Right lobe of liver (tissue), 6 donors: ENCODE measurements at places on chromosomes 4 and X.

DNA sequence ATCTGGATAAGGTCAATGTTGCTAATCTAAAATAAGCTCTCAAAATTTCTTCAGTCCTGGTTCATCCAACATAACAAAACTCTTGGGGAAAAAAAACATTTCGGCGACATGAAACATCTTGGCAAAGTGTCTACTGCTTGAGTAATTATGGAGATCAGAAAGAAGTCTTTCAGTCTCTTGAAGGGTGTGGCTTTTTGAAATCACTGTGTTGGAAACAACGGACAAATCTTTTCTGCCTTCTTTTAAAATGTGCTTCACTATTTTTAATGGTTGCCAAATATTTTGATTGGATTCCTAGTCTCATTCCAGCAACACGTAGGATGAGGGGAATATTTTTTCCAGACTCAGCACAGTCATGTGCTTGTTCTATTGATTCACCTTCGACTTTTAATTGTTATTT is 138.6 kb downstream of the KLHL8 start:
- no peak for DNase-seq

DNA sequence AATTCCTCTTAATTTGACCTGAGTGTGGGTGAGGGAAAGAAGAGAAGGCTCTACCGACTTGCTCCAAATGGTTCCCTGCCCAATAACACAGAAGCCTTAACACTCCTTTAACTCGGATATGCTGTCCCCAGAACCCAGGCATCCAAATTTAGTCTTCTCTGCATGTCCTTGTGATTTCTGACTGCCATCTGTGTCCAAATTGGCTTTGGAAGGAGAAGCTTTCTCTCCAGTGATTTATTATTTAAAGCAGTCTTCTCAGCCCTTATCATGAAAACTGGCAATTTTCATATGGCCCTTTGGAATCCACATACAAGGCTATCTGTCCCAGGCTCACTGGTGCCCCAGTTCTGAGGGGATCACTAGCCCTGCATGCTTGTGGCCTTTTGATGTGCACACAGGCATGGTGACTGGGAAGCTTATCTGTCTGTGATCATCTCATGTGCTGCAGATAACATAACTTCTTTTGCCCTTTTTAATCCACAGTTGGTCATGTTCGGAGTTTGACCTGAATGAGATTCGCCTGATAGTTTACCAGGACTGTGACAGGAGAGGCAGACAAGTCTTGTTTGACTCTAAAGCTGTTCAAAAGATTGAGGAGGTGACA is 56.7 kb downstream of the FNIP2 start:
- no peak for DNase-seq

GRCh38 chr4:170979736-170980135 is 833.5 kb upstream of the GALNTL6 start:
- no peak for DNase-seq

DNA sequence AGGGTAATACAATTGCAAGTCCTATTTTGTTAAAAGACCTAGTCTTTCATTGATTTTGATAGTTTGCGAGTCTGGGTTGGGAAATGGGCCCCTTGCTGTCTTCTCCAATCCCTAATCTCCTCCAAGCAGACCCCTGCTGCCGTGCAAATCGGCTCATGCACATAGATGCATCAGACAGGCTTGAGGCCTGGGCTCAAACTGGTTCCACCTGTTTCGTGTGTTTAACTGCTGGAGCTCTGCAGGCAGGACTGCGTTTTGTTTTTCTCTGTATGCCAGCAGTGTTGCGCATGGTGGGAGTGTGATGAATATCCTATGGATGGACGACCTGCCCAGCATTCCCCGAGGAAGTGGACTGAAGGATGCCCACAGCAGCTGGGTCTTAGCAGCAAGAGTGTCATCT is 133.9 kb downstream of the PDGFRA start:
- no peak for DNase-seq

DNA sequence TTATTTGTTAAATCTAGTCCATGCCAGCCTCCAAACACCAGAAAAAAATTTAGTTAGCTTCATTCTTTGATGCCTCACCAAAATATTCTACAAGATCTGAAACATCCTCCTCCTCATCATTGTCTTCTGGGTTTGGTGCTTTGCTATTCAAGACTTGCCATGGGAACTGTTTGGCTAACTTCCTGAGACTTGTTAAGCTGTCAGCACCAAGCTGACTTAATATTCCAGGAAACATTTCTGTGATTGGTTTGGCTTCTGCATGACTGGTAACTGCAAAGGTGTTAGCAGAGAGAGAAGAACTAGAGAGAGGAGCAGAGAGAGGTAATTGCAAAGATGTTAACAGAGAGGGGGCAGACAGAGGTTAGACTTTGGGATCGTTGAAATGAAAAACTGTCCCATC is 101.3 kb downstream of the PALLD start:
- no peak for DNase-seq

GRCh38 chr4:73127839-73128453 is 58.4 kb upstream of the COX18 start:
- DNase-seq: no peak

DNA sequence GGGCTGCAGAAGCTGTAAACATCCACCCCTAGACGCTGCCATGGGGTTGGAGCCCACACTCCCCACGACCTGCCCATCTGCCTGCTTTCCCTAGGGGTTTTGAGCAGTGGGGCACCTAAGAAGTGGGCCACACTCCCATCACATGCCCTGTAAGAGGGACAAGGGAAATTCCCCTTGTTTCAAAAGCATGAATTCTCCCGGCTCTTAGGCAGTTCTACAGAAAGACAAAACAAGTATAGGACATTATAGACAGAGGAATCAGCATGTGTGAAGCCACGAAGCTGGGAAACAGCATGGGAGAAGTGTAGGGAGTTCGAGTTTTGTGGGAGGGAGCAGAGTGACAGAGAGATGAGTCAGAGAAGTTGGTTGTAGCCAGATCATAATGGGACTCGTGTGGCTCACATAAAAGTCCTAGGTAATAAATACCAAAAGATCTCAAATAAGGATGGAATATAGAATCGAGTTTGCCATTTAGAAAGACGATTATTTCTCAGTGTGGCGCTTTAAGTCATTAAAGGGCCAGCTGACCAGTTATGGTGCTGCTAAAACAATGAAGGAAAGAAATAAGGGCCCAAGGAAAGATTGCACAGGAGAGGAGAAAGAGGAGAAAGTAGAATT is 23.9 kb downstream of the APOO start:
- no peak for DNase-seq

DNA sequence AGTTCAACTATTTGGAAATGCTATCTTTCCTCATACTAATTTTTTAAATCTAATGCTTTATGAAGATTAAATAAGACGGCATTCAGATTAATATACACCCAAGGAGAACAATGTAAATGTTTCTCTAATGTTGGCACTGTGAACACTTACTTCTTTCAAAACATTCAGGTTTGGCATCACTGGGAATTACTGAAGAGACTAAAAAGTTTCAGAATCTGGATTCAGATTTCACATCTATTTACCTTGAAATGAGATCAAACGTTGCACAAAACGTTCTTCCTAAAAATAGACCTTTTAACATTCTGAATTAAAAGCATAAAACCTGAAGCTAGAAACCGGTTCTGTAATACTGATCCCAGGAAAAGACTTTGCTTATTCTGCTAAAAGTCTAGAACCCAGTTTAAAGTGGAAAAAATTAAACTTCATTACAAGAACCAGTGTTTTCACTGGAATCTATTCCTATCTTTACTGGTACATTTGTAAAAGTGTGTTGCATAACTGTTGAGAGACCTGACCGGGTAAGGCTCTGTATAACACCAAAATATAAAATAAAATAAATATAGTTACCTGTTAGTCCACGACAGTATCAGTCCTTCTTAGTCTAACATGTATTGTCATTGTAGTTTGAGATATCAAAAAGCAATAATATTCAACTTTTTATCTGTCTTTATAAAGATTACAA is 117.4 kb upstream of the MAP9 start:
- no peak for DNase-seq

- DNase-seq: no peak
Observed at GRCh38 chr4:110108422-110108821, 90.0 kb downstream of the ELOVL6 start.

DNA sequence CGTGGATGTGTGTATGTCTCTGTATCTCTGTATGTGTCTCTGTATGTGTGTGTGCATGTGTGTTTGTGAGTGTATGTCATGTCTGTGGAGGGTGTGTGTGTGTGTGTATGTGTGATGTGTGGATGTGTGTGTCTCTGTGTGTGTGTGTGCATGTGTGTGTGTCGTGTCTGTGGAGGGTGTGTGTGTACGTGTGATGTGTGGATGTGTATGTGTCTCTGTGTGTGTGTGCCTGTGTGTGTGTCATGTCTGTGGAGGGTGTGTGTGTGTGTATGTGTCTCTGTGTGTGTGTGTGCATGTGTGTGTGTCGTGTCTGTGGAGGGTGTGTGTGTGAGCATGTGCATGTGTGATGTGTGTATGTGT is 51.6 kb upstream of the ADRA2C start:
- no peak for DNase-seq

DNA sequence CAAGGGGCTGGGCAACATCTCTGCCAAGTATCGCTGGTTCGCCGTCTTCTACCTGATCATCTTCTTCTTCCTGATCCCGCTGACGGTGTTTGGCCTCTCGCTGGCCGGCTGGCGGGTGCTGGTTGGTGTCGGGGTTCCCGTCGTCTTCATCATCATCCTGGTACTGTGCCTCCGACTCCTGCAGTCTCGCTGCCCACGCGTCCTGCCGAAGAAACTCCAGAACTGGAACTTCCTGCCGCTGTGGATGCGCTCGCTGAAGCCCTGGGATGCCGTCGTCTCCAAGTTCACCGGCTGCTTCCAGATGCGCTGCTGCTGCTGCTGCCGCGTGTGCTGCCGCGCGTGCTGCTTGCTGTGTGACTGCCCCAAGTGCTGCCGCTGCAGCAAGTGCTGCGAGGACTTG is 20.6 kb downstream of the SLC34A2 start:
- no peak for DNase-seq

GRCh38 chrX:116009861-116010710 is 160.5 kb upstream of the AGTR2 start:
- DNase-seq: peak; percentile 59

GRCh38 chr4:94665500-94666404 is 92.0 kb upstream of the BMPR1B start:
- no peak for DNase-seq

DNA sequence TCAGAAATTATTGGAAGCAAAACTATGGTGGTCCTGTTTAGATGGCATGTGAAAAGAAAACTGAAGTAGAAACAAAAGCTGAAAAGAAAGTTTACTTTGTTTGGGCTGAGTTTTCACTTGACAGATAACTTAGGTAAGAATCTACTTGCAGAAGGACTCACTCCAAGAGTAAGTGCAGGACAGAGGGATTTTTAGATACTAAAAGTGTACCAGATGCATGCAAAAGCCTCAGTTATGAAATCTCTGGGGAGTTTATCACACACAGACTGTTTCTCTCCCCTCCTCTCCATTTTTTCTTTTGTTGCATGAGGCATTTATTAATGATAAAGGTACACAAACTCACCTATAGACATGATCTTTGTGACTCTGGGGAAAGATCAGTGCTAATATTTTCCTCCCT is 127.5 kb upstream of the GIMD1 start:
- DNase-seq: no peak

- no peak for DNase-seq
Observed at GRCh38 chr4:108109997-108110416, 58.7 kb downstream of the LEF1 start.

- no peak for DNase-seq
Observed at GRCh38 chr4:117154251-117154650, 68.9 kb upstream of the TRAM1L1 start.

GRCh38 chr4:3671571-3672464 is 94.4 kb upstream of the ADRA2C start:
- DNase-seq: peak; percentile 24

- no peak for DNase-seq
Observed at GRCh38 chr4:90476019-90476418, 348.8 kb downstream of the CCSER1 start.

DNA sequence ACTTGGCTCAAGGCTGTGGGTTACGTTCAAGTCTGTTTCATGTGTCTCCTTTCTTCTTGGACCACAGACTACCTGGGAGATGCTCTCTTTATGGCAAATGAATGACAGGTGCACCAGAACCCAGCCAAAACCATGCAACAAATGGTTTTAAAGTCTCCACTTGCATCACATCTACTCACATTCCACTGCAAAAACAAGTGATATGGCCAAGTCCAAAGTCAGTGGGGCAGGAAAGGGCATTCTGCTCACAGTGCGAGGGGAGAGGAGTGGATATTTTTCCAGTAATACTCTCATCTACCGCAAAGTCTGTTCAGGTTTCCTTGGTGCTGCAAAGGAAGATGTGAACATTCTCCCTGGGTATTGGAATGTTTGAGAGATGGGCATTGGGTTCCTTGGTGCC is 120.5 kb downstream of the UCHL1 start:
- no peak for DNase-seq

- DNase-seq: peak; percentile 54
Observed at GRCh38 chrX:120365320-120365719, 3.4 kb downstream of the ATP1B4 start.

- no peak for DNase-seq
Observed at GRCh38 chr4:89290727-89291516, 16.7 kb downstream of the GPRIN3 start.

GRCh38 chrX:142854970-142855369 is 170.8 kb upstream of the SPANXN4 start:
- no peak for DNase-seq

DNA sequence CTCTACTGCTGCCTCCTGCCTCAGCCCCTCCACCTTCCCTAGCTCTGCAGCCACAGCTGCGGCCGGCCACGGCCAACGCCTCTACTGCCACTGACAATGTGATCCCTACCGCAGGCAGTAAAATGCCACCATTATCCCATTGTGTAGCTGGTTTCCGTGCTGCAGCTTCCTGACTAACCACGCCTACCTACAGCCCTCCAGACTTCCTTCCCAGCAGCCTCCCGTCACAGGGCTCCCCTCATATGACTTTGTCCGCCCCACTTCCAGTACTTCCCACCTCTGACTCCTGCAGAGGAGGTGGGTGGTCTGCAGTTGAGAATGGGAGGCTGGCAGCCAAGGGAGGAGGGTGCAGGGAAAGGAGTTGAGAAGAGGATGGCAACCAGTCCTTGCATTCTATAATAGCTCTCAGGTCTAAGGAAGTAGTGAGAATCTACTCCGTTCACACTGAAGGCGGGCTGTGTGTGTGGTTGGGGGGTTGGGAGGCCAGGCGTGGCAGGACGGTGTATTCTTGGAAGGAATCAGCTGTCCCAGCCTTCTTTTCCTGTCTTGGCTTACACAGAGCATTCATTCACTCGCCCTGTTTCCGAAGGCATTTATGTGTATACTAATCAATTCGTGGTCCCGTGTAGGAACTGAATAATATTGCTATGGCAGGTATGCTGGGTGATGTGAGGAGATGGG is 33.1 kb upstream of the USP51 start:
- no peak for DNase-seq
